ENCODE measurements at places on chromosomes 7 and 10. TPM values are rescaled to one million over a fixed set of nuclear protein-coding genes. Genes with fewer than 3 reads are reported as not detected.

DNA sequence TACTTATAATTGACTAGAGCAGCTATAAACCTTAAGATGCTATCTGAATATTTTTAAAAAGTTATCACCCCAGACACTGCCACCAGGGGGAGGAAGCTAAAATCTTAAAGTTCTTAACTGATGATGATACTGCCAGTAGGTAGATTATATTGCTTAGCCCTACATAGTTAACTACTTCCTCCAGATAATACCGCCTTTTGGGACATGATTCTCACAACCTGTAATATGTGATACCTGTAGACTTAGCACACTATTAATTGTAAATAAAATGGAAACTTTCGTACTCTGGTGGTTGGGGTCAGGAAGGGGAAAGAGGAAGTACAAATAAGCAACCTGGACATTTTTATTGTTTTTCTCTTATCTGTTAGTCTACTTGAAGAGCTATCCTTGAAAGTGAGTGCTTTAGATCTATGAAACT lies 268.9 kb downstream of the ADK start:
- H3K27me3 ChIP-seq = no peaks in the 10 kb centered on the region
- no peaks in the 10 kb centered on the region for H3K36me3 ChIP-seq
- H3K4me3 ChIP-seq = no peak overlapping the region
- peak; percentile 51 for DNase-seq
- H3K4me1 ChIP-seq = no peaks in the 10 kb centered on the region

DNA sequence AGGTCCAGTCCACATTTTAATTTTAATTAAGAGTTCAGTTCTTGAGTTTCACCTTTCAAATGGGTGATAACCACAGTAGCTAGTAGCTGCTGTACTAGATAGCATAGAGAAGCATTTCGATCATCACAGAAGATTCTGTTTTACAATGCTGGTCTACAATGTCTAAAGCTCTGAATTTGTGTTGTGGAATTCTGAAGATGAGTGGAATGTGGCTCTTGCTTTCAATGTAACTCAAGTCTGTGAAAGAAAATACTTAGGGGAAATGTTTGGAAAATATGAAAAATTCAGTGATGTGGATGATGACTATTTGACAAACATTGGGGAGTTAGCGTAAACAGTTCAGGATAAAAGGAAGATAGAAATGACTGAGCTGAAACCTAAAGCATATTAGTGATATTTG lies 139.4 kb downstream of the GNAT3 start:
- H3K27me3 ChIP-seq = no peaks in the 10 kb centered on the region
- DNase-seq = peak; percentile 42
- H3K4me3 ChIP-seq = no peak overlapping the region

PLA2G12B gene
- not detected for total RNA-seq

CALHM2 gene
- 62.6 TPM for total RNA-seq

DNA sequence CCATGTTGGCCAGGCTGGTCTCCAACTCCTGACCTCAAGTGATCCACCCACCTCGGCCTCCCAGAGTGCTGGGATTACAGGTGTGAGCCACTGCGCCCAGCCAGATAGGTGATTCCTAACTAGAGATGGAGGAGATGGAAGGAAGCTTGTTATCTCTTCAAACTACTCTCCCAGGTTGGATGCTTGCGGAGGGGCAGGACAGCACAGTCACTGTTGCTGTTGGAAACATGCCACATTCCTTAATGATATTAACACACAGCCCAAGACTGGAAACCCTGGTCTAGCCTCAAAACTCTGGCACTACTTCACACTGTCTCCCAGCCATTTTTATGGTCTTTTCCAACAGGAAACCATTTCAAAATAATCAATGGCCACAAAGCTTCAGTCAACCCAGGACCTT lies 468.8 kb upstream of the NRP1 start:
- peak; percentile 46 for DNase-seq
- H3K4me1 ChIP-seq = no peaks in the 10 kb centered on the region
- no peak overlapping the region for H3K4me3 ChIP-seq
- H3K27ac ChIP-seq = no peak overlapping the region

CAMK2B gene
- total RNA-seq = 2.5 TPM

- H3K36me3 ChIP-seq = no peaks in the 10 kb centered on the region
- H3K4me3 ChIP-seq = no peak overlapping the region
- H3K27me3 ChIP-seq = no peaks in the 10 kb centered on the region
- H3K27ac ChIP-seq = no peak overlapping the region
These were observed 69.9 kb upstream of the PARD3 start for GRCh38 chr10:34885011-34885410.

GRCh38 chr7:135251496-135252391 lies 18.1 kb downstream of the STRA8 start:
- H3K27ac ChIP-seq = no peak overlapping the region
- H3K27me3 ChIP-seq = no peaks in the 10 kb centered on the region
- H3K4me3 ChIP-seq = no peak overlapping the region
- H3K36me3 ChIP-seq = no peaks in the 10 kb centered on the region

DNA sequence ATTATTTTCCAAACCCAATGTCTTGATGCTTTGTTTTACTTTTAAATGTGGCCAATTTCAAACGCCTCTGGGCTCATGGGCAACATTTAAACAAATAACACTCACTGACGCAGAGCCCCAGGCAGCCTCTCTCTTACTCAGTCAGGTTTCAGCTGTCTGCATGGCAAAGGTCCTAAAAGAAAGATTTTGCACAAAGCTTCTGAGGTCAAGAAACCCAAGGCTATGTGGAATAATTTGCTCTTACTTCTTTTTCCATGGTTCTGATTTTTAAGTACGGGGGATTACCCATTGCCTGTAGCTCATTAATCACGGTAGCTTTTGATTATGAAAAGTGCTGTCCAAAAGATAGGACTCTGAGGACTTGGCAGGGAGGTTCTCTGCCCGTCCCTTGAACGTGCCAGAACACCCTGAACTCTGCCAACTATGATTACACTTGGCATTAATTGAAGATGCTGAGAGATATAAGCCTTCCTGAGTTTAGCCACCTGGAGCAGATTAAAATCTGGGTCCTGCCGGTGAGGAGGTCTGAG lies 14.1 kb upstream of the MSRB2 start:
- H3K4me3 ChIP-seq = no peak overlapping the region
- peak; percentile 63 for DNase-seq
- H3K36me3 ChIP-seq = no peaks in the 10 kb centered on the region

DNA sequence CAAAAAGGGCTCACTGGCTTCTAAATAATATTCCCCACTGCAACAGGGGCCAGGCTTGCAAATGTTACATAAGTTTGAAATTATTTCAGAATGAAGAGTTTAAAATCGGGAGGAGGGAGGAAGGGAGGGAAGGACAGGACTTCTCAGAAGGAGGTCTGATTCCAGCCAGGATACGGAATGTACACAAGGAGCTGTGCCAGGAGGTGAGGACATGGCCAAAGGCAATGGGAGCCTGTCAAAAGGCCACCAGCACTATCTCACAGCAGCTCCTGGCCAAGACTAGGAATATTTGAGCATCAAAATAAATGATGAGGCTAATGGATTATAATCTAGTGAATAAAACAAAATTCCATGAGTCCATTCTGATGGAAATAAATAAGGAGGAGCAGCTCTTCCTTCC lies 18.6 kb upstream of the DRGX start:
- no peak for DNase-seq
- H3K4me1 ChIP-seq = no peaks in the 10 kb centered on the region
- peaks cover 66% of the 10 kb centered on the region for H3K27me3 ChIP-seq
- no peak overlapping the region for H3K27ac ChIP-seq

DNA sequence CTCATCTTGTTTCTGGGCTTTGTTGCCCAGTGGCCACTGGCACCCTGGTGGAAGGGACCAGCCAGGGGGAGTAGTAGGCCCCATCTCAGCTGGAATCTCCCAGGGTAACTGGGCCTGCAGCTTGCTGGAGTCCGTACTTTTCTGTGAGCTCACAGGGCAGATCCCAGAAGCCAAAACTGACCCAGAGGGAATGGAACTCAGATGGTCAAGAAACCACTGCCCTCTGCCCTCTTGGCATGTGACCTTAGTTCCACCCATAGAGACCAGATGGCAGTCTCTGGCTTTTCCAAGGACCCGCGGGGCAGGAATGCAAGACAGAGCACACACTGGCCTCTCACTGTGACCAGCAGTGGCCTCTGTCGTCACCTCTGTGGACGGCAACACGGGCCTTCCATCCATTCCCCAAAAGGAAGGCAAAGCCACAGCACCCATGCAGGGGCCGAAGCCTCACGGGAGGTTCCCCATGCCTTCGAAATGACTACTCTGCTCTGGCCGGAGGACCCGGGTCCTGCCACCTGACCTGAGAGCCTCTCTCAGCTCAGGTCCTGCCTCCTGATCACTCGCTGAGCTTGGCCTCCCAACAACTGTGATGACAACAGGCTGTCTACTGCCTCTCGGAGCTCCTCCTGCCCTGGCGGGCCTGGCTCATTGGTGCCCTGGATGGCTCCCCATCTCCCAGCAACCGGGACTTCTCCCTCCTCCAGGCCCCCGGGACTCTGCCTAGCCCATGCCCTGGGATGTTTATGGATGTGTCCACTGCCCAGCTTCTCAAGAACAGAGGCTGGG lies 29.9 kb downstream of the MYL10 start:
- H3K27ac ChIP-seq = no peak overlapping the region
- no peak for DNase-seq
- H3K36me3 ChIP-seq = no peaks in the 10 kb centered on the region

GRCh38 chr7:34949361-34949760 lies 87.9 kb downstream of the DPY19L1 start:
- H3K27me3 ChIP-seq = no peaks in the 10 kb centered on the region
- H3K36me3 ChIP-seq = no peaks in the 10 kb centered on the region
- no peak overlapping the region for H3K27ac ChIP-seq
- H3K4me3 ChIP-seq = no peak overlapping the region

All from GM23248 (cell line).